ENCODE measurements at places on chromosomes 2 and 18.
A peak's percentile ranks its signal among the peaks of the same experiment; 100 is the strongest.

DNA sequence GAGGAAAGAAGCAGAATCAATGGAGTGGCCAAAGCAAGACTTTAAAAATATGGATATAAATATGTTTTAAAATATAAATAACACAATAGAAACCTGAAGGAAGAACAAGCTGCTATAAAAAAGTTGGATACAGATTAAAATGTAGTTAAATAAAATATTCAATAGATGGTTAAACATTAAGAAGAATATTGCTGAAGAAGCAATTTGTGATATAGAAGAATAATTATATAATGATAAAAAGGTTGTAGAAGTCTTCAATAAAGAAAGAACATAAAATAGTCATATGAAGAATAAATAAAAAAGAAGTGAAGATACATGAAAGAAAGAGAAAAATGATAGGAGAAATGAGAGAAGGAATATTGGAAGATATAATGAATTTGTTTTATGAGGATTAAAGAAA, 392.0 kb downstream of the DSC3 start:
- H3K36me3 ChIP-seq: no peaks in the 10 kb centered on the region
- H3K4me3 ChIP-seq: no peak overlapping the region
- no peak for DNase-seq
- no peaks in the 10 kb centered on the region for H3K4me1 ChIP-seq
- no peak overlapping the region for H3K27ac ChIP-seq
- H3K27me3 ChIP-seq: no peaks in the 10 kb centered on the region

GRCh38 chr2:169010633-169011460, 20.3 kb downstream of the ABCB11 start:
- H3K27ac ChIP-seq: no peak overlapping the region
- DNase-seq: no peak
- no peaks in the 10 kb centered on the region for H3K4me1 ChIP-seq

- no peaks in the 10 kb centered on the region for H3K36me3 ChIP-seq
- H3K4me3 ChIP-seq: no peak overlapping the region
- no peak for DNase-seq
- no peaks in the 10 kb centered on the region for H3K4me1 ChIP-seq
These were observed 33.6 kb downstream of the RASGRP3 start for GRCh38 chr2:33509908-33510585.

- H3K4me1 ChIP-seq: peaks cover 8% of the 10 kb centered on the region
- no peaks in the 10 kb centered on the region for H3K27me3 ChIP-seq
- H3K27ac ChIP-seq: no peak overlapping the region
- DNase-seq: no peak
- no peak overlapping the region for H3K4me3 ChIP-seq
These were observed 232.4 kb downstream of the SEPTIN10 start for GRCh38 chr2:109381327-109381820.

GRCh38 chr2:162030363-162031190, 43.4 kb downstream of the DPP4 start:
- H3K4me3 ChIP-seq: no peak overlapping the region
- H3K27ac ChIP-seq: no peak overlapping the region
- no peaks in the 10 kb centered on the region for H3K4me1 ChIP-seq
- H3K36me3 ChIP-seq: peaks cover 4% of the 10 kb centered on the region
- DNase-seq: no peak

GRCh38 chr2:29130295-29130694, 15.1 kb downstream of the CLIP4 start:
- H3K36me3 ChIP-seq: no peaks in the 10 kb centered on the region
- DNase-seq: no peak
- no peaks in the 10 kb centered on the region for H3K27me3 ChIP-seq
- H3K4me1 ChIP-seq: no peaks in the 10 kb centered on the region
- H3K4me3 ChIP-seq: no peak overlapping the region

DNA sequence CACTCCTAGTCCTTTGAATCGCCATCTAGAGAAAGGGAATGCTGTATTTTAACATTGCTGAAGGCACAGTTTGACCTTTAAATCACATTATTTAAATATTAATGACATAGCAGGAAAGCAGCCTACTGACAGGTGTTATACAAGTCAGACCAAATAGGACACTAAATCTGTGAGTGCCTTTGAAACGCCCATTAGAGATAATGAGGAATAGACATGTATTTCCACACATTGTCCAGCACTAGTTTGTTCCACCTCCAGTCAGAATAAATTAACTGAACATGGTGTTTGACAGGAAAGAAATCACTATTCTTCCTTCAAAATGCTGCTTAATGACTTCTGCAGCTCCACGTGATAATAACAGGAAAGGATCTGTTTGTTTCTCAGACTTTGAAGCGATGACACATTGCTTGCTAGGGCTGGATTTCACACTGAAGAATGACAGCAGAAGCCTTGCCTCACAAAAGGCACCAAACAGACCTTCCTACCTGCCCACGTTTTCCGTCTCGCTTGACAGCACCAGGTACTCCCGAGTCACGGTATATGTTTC, 90.5 kb upstream of the DDX18 start:
- no peak overlapping the region for H3K4me3 ChIP-seq
- DNase-seq: no peak
- no peaks in the 10 kb centered on the region for H3K36me3 ChIP-seq

DNA sequence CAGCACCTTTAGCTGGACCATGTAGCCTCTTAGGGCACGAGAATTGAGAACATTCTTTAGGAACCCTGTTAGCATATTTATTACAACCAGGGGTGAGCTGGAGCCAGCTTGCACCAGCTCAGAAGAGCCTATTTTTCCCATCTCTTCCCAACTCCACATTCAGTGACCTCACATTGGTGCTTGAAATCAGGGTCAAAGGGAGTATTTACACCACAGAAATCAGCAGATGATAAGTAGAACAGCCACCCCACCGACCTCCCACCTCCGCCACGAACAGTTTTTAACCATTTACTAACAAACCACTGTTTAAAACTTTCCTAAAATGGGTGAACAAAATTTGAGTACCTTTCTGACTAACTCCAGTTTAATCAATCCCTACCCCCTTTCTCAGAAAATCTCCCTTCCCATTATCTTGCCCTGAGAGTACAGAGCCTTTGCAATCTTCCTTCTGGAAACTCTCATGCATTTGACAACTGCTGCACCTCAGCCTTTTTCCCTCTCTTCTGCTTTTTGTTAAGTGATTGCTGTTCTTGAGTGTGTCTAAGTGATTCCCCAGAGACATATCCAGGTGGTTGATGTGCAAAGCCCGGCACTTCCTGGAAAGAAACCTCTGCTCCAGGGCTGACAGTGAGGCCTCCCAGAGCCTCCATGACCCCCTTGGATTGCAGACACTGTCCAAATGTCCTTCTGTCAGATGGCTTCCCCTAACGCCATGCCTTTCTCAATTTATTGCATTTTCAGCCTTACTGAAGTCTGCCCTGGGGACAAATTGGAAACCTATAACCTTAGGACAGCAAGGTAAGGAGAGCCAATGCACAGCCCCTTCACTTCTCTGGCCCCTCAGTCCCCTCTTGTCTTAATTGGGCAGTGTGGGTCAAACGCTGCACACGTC, 389.5 kb upstream of the TNP1 start:
- no peaks in the 10 kb centered on the region for H3K36me3 ChIP-seq
- H3K4me3 ChIP-seq: no peak overlapping the region
- peak overlapping the region; percentile 96 for H3K27ac ChIP-seq
- H3K27me3 ChIP-seq: no peaks in the 10 kb centered on the region
- H3K4me1 ChIP-seq: peaks cover 20% of the 10 kb centered on the region
- DNase-seq: no peak

GRCh38 chr2:79982445-79982844, 322.1 kb downstream of the LRRTM1 start:
- H3K27me3 ChIP-seq: no peaks in the 10 kb centered on the region
- no peaks in the 10 kb centered on the region for H3K36me3 ChIP-seq
- H3K4me3 ChIP-seq: no peak overlapping the region
- no peak overlapping the region for H3K27ac ChIP-seq

DNA sequence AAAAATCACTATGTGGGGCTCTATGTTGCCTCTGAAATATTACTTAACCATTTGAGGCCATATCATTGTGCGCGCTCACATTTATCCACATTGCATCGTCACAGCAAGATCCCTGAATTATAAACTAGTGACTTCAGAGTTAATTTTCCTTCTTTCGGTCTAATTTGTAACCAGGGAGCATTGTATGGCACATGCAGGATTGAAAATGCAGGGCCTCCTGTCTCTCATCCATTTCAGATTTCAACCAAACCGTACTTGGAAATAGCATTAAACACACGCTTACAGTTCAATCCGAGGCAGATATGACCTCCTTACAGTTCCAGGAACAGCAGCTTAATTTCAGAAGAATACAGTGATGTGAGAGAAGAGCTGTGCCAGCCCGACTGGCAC, 532 bp downstream of the MYOM1 start:
- H3K27me3 ChIP-seq: no peaks in the 10 kb centered on the region
- H3K27ac ChIP-seq: no peak overlapping the region
- DNase-seq: no peak
- no peaks in the 10 kb centered on the region for H3K36me3 ChIP-seq

DNA sequence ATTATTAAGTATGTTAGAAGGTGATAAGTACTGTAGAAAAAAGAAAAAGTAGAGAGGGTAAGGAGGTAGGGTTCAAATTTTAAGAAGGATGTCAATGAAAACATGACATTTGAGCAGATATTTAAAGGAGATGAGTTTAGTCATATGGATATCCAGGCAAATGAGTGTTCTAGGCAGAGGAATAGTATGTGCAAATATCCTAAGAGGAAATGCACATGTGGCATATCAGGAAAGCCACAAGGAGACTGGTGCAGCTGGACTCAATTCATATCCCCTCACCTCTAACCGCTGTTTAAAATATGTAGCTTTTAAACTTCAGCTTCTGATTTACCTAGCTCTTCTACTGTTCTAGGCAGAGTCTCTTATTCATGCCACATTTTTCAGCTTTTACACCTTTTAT, 9.5 kb downstream of the AGPS start:
- no peaks in the 10 kb centered on the region for H3K27me3 ChIP-seq
- H3K4me3 ChIP-seq: no peak overlapping the region
- H3K4me1 ChIP-seq: peaks cover under 1% of the 10 kb centered on the region
- H3K27ac ChIP-seq: no peak overlapping the region

DNA sequence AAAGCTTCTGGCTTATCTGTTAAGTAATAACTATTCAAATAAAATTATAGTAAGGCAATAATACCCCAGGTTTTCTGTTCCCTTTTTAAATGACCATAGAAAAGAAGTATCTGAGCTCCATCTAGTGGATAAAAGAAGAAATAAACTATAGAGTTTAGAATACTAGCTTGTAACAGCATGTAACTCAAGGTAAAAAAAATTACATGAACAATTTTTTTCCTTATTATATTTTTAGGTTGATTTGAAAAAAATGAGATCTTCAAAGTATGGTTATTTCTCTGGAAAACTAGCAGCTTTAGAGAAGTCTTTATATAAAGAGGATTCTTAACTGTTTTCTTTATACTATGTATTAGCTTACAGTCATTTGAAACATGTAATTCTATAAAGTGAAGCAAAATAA, 58.1 kb downstream of the NCKAP1 start:
- H3K27ac ChIP-seq: no peak overlapping the region
- peaks cover 9% of the 10 kb centered on the region for H3K36me3 ChIP-seq
- DNase-seq: peak; percentile 74
- no peak overlapping the region for H3K4me3 ChIP-seq

- no peak for DNase-seq
- H3K27me3 ChIP-seq: peaks cover 3% of the 10 kb centered on the region
- H3K4me3 ChIP-seq: no peak overlapping the region
- H3K27ac ChIP-seq: no peak overlapping the region
- peaks cover 2% of the 10 kb centered on the region for H3K4me1 ChIP-seq
These were observed 11.2 kb upstream of the ANKRD53 start for GRCh38 chr2:70967189-70967588.

- DNase-seq: no peak
- H3K36me3 ChIP-seq: no peaks in the 10 kb centered on the region
- H3K27ac ChIP-seq: no peak overlapping the region
- H3K4me1 ChIP-seq: peaks cover 3% of the 10 kb centered on the region
These were observed 33.6 kb downstream of the TTC32 start for GRCh38 chr2:19868224-19868623.

DNA sequence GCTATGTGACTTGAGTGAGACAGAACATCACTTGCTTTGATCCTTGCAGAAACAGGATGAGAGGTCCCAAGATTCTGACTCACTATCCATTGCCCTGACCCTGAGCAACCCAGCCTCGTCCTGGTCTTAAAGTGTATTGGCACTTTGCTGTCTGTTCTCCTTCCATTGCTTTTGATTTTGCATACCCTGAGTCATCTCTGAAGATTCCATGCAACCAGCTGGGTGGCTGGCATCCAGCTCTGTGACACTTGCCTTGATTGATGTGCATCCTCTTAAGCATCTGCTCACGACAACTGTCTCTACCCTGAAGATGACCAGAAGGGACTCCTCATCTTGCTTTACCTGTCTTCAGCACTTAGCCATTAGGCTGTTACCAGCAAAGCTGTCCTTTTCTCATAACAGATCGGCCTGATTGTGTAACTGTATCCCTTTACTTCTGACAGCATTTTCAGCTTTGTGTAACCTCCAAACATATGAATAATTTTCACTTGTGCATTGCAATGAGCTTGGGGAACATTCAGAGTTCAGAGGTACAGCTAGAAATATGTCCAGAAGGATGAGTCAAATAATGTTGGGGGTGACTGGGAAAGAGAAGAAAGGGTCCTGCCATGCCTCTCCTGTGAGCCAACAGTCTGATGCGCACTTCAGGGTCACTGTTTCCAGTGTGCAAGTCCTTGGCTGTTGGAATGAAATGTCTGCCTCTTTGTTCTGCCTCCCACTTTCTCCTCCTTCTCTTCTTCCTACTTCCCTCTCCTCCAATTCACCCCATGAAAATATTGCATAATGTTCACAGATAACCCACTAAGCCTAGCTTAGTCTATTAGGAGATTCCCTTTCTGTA, 249.7 kb upstream of the OSR1 start:
- no peak overlapping the region for H3K4me3 ChIP-seq
- H3K27me3 ChIP-seq: no peaks in the 10 kb centered on the region
- H3K27ac ChIP-seq: no peak overlapping the region
- no peaks in the 10 kb centered on the region for H3K36me3 ChIP-seq

GRCh38 chr2:128832946-128833663, 514.4 kb upstream of the HS6ST1 start:
- H3K4me3 ChIP-seq: no peak overlapping the region
- no peak overlapping the region for H3K27ac ChIP-seq
- no peaks in the 10 kb centered on the region for H3K27me3 ChIP-seq
- no peak for DNase-seq
- no peaks in the 10 kb centered on the region for H3K36me3 ChIP-seq
- no peaks in the 10 kb centered on the region for H3K4me1 ChIP-seq

GRCh38 chr2:182066400-182067087, 80.9 kb downstream of the PPP1R1C start:
- no peaks in the 10 kb centered on the region for H3K27me3 ChIP-seq
- no peak overlapping the region for H3K27ac ChIP-seq
- H3K4me1 ChIP-seq: peaks cover 2% of the 10 kb centered on the region
- H3K4me3 ChIP-seq: no peak overlapping the region
- no peaks in the 10 kb centered on the region for H3K36me3 ChIP-seq

- no peak for DNase-seq
- no peaks in the 10 kb centered on the region for H3K27me3 ChIP-seq
- H3K27ac ChIP-seq: no peak overlapping the region
- no peak overlapping the region for H3K4me3 ChIP-seq
These were observed 102.6 kb downstream of the HDAC4 start for GRCh38 chr2:239298116-239298804.

- no peaks in the 10 kb centered on the region for H3K36me3 ChIP-seq
- DNase-seq: peak; percentile 64
- no peak overlapping the region for H3K4me3 ChIP-seq
- peak overlapping the region; percentile 51 for H3K27ac ChIP-seq
These were observed 156.0 kb downstream of the TANC1 start for GRCh38 chr2:159124441-159124911.
